Stimulated activated CD8-positive, alpha-beta memory T cell treated with anti-CD3 and anti-CD28 coated beads, Interleukin-12 subunit alpha, Interleukin-12 subunit beta, amount 100 ng/mL, for 4 hours (primary cell): ENCODE measurements at places on chromosomes 7 and 10.

DNA sequence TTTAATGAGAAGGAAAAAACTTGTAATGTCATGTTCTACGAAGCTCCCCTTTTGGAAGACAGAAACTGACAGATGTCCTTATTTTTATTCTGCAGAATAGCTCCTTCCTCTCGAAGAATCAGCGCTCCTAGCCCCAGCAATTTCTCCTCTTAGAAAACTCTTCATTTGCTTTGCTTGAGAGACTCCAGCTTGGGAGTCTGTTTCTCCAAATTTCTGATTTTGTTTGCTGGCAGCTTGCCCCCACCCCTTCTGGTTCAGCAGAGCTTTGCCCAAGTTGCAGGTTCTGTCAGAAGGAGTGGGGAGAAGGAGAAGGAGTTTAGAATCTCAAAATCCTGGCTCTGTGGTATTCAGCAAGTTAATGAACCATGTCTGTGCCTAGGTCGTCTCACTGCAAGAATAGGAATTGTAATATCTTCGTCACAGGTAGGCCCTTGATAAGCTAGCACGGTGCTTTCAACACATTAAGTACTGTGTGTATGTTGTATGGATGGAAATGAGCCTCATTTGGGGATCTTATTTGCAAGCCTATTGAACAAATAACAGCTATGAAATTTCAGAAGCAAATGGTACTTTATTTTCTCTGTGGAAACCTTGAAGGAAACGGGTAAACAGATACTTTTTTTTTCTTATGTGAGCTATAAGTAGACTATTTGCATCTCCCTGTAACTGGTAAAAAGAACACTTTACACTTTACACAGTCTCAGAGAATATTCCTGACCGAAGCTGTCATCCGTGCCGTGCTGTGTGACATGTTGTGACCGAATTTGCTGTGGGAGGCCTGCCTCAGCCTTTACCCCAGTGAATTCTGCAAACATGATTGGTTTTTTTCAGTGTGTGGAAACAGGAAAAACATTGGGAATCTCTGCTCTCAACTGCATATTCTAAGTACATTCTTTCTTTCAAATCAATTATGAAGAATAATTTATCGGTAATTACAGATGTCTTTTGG is 290.9 kb downstream of the CAMK1D start:
- no peak for DNase-seq

GRCh38 chr10:5720182-5720581 is 35.5 kb downstream of the TASOR2 start:
- no peak for DNase-seq

DNA sequence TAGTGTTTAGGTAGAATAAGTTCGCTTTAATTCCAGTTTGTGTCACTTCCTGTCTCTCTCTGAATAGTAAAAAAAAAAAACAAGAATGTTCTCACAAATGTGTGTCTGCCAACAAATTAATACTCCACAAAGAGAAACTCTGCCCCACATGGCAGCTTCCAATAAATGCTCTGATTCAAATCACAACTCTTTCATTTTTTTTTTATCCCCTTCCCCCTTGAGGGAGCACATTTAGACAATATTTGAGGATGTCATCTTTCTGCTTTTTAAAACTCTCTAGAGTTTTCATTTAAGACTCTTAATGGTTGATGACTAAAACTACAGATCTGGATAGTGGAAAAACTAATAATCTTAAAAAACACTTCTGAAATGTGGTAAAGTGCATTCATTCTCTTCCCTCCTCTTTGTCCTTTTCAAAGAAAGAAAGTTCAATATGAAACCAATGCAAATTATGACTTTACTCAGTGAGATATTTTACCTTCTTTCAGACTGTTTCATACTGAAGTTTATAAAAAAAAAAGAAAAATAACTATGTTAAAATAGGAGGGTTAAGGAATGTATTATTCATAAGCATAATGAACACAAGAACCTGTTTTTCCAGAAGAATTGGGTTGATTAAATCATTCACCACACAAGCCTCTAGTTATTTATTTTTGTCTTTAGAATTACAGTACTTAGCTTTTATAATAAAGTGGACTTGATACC is 42.3 kb downstream of the ARID5B start:
- DNase-seq, result no peak

- DNase-seq, result peak; percentile 49
These were observed 16.4 kb upstream of the C10orf105 start for GRCh38 chr10:71735709-71736569.

DNA sequence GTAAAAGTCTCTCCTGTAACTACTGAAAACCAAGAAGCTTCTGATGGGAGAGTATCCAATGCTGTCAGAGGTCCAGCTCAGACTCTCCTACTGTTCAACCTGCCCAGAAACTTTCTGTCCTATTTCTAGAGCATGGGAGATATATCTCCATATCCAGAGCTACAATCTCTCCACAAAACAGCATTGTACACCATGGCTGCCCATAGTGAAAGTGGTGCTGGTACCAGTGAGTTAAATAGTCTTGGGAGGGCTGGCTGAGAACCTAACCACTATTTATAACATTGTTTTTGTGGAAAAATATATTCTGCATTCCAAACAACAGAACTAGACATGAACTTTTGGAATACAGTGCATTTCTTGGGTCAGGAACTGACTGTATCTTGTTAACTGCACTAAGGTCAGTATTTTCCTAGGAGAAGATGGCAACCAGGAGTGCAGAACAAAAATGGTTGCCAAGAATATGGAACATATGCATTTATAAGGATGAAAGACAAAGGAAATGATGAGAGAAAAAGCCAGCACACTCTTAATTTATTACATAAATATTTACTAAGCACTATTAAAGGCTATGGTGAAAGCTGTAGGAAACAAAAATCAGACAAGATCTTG is 91.9 kb downstream of the ZNF438 start:
- DNase-seq, result no peak

GRCh38 chr10:118407777-118408176 is 65.7 kb upstream of the FAM204A start:
- no peak for DNase-seq

- DNase-seq, result no peak
These were observed 8.3 kb downstream of the ALKBH4 start for GRCh38 chr7:102456327-102456726.

DNA sequence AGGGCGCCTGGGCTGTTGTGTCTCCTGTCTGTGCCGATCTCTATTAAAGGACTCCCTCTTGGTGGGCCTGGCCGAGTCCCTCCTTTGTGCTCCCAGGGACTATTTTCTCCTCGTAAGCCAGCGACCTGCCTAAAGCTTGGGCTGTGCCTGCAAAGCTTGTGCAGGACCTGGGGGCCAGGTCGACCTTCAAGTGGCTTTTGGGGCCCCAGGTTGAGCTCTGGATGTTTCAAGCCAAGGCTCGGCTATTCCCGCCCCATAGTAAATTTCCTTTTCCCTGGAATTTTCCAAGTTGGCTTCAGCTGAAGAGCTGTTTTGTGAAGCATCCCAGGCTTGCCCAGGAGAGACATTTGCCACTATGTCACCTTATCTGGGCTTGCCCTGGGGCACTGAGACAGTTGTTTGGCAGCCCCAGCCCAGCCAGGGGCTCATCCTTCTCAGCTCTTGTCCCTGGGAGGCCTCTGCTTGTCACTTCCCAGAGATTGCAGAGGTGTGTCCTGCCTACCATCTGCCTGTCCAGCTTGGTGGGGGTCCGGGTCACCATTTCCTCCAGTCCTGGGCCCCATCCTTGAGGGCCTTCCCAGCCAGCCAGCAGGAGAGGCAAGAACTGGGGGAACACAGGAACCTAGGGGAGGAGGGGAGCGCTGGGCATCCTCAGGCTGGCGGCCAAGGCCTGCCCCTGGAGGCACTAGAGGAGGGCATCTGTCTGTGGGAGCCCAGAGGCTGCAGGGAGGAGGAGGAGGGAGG is 20.2 kb downstream of the ZMIZ2 start:
- no peak for DNase-seq

DNA sequence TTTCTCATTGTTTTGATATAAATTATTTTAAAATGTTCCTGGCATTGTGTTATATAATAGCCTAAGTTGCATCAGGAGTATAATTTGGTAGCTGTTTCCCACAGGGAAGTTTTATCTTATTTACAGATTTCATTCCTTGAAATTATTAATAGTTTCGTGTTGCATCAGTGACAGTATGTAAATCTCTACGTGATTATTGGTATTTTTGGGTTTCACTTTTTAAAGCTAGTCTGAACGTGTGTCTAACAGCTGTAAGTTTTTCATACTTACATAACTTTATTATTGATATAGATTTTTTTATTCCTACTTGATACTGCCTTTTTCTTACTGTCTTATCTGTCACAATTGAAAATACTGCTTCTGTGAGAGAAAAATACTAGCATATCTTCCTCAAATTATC is 167.9 kb downstream of the PHF14 start:
- no peak for DNase-seq

DNA sequence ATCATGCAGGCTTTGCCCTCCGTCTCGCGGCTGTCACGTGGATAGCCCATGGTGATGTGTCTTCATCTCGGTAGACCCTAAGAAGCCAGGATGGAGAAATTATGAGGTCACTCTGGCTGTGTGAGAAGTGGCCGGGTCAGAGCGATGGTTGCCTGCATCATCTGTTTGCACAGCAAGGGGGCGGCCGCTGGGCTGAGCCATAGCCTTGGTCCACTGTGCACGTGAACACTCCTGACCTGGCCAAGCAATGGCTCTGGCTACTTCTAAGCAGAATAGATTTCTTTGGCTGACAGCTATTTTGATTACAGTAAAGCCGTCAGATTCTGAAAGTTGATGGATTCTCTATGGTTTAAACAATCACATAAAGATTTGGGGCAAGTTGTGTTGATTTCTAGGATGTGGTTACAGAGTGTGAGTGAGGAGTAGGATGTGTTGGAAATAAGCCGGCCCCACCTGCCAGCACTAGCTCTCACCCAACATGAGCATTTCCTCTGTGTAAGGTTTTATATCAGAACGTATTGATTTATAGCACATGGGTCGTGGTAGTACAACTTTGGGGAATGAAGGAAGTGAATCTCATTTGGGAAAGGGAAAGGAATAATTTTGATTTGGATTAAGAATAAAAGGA is 214.4 kb upstream of the GPR26 start:
- DNase-seq, result no peak

DNA sequence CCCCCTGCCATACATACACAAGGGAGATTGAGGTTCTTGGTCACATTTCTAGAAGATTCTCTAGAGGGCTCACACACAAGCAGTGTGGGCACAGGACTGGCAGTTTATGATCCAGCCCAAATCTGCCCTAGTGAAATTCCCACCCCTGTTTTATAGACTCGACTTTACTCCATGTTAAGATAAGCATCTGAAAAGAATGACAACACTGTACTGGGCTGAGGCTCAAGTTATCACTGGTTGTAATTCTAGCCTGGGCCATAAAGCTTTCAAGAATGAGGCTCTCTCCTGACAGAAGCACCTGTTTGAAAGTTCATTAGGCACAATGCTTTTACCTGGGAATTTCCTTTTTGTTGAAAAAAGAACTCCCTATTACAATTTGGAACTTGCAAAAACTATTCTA is 195.6 kb upstream of the GLI3 start:
- DNase-seq, result no peak

DNA sequence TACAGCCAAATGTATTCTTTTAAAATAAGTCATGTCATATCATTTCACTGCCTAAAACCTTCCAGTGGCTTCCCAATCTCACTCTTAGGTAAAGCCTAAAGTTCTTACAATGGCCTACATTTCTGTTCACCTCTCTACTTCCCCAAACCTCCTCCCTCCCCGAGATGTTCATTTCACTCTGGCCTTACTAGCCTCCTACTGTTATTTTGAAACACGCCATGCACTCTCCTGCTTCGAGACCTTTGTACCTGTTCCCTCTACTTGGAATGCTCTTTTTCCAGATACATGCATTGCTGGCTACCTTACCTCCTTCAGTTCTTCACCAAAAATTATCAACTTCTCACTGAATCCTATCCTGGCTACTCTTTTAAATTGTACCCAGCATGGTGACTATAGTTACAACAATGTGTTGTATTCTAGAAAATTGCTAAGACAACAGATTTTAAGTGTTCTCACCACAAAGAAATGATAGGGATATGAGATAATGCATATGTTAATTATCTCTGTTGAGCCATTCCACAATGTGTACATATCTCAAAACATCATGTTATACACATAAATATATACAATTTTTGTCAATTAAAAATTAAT is 50.6 kb upstream of the STRIP2 start:
- no peak for DNase-seq
